ENCODE measurements at places on chromosomes 6 and 20. TPM values are rescaled to one million over a fixed set of nuclear protein-coding genes. Genes with fewer than 3 reads are reported as not detected.

Gene ZC3H12D
- 3.8 TPM for total RNA-seq

GRCh38 chr20:5222919-5223634 lies 93.7 kb downstream of the PROKR2 start:
- DNase-seq: no peak

Gene DDO
- 1.6 TPM for total RNA-seq

Gene SALL4
- total RNA-seq: not detected

DNA sequence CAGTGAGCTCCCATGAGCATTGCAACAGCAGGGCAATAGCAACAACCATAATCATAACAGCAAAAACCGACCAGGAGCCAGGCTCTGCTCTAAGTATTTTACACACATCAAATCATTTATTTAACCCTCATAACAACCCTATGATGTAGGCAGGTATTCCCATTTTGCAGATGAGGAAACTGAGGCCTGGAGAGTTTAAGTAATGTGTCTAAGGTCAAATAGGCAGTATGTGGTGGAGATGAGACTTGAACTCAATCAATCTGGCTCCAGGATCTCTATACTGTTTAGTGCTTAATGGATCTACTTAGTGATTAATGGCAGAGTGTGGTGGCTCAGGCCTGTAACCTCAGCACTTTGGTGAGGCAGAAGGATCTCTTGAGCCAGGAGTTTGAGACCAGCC lies 3.4 kb downstream of the TMEM151B start:
- DNase-seq: no peak

Gene MAS1
- total RNA-seq: 0.14 TPM

All from thoracic aorta (tissue), 2 donors.